PC-3 (cell line): ENCODE measurements at places on chromosomes 11 and 22. TPM values are rescaled to one million over a fixed set of nuclear protein-coding genes. Genes with fewer than 3 reads are reported as not detected.
A peak's percentile ranks its signal among the peaks of the same experiment; 100 is the strongest.

DNA sequence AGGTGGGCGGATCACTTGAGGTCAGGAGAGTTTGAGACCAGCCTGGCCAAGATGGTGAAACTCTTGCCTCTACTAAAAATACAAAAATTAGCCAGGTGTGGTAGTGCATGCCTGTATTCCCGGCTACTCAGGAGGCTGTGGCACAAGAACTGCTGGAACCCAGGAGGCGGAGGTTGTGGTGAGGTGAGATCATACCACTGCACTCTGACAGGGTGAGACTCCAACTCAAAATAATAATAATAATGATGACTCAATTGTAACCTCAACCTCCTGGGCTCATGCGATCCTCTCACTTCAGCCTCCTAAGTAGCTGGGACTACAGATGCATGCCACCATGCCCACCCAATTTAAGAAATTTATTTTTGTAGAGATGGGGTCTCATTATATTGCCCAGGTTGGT, 15.6 kb upstream of the CHRNA10 start:
- DNase-seq, result no peak

DNA sequence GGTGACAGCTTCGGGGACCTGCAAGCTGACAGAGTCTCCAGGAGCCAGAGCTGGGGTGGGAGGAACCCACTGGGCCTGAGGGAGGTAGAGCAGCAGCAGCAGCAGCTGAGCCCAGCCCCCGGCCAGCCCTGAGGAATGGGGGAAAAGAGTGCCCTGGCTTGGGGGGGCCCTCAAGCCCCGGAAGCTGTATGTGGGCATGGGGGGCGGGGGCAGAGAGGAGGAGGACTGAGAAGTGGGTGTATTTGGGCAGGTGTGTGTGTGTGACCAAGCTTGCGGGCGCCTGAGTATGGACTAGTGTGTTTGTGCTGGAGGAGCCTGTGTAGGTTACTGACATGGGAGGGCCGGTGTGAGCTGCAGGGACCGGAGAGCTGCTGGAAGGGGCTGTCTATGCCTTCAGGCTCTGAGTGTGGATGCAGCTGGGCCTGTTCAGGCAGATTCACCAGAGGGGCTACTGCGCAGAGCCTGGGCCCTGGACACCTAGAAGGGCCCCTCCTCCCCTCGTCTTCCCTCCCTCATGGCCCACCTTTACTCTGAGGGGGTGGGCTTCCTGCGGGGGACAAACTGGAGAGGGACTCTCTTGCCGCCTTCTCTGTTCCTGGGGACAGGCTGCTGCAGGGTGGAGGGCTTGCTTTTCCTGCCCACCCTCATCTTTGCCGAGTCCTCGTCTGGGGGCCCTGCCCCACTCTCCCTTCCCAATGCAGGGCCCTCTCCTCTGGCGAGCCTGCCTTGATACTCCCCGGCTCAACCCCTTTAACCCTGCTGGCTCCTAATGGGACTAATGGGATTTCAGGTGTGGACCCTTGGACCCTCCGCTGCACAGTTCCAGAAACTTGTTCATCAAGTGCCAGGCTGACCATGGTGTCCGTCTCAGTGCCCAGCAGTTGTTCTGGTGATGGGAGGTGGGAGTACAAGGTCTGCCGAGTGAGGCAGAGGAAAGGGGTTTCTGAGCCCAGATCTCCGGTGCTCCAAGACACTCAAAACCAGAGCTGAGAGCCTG, 28.2 kb downstream of the ST3GAL4 start:
- DNase-seq, result no peak

- DNase-seq, result no peak
Measured at GRCh38 chr11:29163231-29163630, 853.6 kb downstream of the KCNA4 start.

GRCh38 chr11:116819049-116819448, 4.1 kb downstream of the APOA4 start:
- DNase-seq, result no peak

DNA sequence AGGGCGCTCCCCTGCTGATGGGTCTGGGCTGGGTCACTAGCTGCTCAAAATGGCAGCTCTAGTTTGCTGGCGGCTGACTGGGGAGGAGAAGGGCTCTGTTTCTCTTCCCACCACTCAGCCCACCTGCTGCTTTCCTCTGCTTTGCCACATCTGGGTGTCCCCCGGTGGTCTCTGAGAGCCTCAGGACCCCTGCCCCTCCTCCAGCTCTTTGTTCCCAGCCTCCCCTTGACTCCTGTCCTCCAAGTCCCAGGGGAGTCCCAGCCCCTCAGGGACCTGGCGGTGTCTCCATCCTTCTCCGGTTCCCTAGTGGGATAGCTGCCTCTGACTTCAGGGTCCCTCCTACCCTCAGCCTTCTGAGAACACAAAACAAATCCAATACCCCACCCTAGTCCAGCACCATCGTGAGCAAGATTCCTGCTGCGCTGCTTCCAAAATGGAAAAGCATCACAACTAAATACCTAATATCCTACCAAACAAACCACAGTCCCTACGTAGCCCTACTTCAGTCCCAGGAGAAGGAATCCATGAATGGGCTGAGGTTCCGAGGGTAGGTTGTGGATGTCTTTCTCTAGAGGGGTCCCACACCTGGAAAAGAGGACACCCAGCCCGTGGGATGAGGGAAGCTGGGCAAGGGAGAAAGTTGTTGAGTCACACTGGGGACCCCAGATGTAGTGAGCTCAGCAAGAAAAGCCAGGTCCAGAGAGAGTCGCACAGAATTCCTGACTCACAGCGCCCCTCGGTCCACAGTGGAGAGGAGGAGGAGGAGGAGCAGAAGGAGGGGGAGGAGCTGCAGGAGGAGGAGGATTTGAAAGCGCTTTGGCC, 45.0 kb upstream of the NNMT start:
- DNase-seq, result no peak

The RAPSN gene
- total RNA-seq, result 0.23 TPM in 1 of 2 replicates, not detected in the other

- DNase-seq, result peak; percentile 30
Measured at GRCh38 chr11:8757047-8757446, 74.5 kb downstream of the RPL27A start.

- no peak for DNase-seq
Measured at GRCh38 chr11:849104-849824, 6.6 kb downstream of the TSPAN4 start.
